ENCODE measurements at places on chromosomes 4 and X. TPM values are rescaled to one million over a fixed set of nuclear protein-coding genes. Genes with fewer than 3 reads are reported as not detected.
A peak's percentile ranks its signal among the peaks of the same experiment; 100 is the strongest.

DNA sequence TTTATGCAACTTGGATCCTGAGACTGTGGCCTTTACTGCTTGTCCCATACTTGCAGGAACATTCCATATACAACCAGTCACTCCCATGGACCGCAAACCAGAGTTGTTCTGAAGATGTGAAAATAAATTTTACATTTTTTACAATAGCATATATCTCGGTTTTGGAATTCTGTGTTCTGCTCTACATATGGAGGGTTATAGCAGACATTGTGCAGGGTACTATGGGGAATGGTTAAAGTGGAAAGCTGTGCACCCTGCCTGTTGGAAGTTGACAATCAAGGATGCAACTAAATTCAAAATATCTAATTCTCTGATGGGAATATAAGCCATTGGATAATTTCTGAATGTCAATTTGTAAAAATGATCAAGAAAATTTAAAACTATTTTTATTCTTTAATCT is 603.3 kb downstream of the RAB28 start:
- no peak for DNase-seq

DCLK2 gene
- polyA plus RNA-seq = 2.6 TPM

DNA sequence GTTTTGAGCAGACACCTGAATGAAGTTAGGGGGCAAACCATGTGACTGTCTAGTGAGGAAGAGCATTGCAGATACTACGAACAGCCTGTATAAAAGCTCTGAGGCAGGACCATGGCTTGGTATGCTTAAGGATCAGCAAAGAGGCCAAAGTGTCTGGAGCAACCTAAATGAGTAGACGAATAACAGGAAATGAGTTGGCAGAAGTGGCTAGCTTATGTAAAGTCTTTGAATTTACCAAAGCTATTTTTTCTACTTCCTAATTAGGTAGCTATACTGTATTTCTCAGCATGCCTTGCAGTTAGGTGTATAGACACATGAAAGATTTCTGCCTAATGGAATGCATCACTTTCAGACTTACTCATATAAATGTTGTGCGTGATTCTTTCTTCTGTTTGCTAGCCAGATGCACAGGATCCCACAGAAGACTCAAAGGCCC is 9.3 kb upstream of the GPRIN3 start:
- DNase-seq = no peak

LRCH2 gene
- polyA plus RNA-seq = 0.86 TPM

DNA sequence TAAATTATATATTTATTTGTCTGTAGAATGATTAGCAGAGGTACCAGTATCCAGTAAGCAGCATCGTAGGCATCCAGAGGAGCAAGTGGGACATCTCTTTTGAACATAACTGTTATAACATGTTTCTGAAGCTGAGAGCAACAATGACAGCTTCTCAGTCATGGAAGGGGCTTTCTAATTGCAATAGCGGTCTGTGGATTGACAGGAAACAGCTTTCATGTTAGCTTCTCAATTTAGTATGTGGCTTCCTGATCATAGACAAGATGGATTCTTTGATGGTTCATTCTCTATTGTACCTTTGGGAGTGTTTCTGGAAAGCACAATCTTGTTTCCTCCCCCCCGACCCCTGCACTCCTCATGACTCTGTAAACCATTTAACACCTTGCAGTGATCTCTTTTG is 434.6 kb upstream of the GNPDA2 start:
- DNase-seq = no peak

DNA sequence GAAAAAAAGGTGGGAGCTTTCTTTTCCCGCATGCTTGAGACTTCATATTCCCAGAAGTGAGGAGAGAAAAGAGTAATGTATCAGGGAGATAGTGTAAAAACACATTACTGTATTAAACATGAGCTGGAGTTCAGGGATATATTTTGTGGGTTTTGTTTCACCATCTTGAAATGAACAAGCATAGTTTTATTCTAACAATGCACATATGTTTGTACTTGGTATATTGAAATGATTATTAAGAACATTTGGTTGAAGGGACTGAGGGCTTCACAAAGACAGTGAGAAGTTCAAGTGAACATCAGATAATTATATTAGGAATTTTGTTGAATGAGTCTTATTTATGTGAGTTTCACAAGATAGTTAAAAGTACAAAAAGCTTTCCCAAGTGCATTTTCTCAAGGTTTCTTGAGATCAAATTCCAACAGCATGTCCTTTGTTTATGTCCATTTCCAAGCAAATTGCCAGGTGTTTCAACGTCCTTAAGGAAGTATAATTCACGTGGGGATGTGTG is 368.8 kb downstream of the ANKRD50 start:
- DNase-seq = no peak

DNA sequence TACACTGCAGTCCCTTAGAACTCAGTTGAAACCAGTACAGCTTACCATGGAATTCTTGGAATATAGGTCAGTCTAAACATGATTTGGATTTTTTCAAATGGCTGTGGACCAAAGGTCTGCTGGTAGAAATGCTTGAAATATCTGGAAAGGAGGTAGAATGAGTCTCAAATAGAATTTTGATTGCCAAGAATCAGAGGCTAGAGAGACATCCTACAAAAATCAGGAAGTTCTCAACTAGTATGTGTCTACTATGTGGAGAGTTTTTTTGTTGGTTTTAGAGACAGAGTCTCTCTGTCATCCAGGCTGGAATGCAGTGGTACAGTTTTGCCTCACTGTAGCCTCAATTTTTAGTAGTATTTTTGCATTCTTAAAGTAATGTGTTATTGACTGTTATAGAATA is 53.6 kb downstream of the PAQR3 start:
- DNase-seq = no peak

DNA sequence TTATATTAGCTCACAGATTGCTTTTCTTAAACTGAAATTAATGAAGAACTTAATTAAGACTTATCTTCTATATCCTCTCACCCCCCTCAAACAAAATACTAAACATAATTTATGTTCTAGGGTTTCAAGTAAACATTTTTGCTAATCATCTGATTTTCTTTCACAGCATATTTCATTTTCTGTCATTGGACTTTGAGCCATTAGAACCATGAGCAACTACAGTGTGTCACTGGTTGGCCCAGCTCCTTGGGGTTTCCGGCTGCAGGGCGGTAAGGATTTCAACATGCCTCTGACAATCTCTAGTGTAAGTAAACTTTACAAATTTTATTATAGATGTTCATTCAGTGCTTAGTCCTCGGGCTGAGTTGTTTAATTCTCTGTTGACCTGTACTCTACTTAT is 3.3 kb downstream of the PDLIM5 start:
- no peak for DNase-seq

AMTN gene
- not detected for polyA plus RNA-seq

- no peak for DNase-seq
These were observed 171.2 kb upstream of the NDP start for GRCh38 chrX:44144177-44144945.

DNA sequence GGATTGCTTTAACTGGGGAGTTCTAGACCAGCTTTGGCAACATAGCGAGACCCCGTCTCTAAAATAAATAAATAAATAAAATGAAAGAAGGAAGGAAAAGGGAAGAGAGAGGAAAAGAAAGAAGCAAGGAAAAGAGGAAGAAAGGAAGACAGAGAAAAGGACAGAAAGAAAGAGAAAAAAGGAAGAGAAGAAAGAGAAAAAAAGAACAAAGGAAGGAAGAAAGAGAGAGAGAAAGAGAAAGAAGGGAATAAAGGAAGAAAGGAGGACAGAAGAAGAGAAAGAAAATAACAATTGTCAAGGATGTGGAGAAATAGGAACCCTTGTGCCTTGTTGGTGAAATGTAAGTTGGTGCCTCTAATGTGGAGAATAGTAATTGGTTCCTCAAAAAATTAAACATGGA is 74.6 kb downstream of the ANAPC4 start:
- DNase-seq = no peak

GRCh38 chrX:105837232-105837631 is 14.9 kb downstream of the NRK start:
- DNase-seq = peak; percentile 73

BGN gene
- polyA plus RNA-seq = 288 TPM

GPR50 gene
- not detected for polyA plus RNA-seq

DNA sequence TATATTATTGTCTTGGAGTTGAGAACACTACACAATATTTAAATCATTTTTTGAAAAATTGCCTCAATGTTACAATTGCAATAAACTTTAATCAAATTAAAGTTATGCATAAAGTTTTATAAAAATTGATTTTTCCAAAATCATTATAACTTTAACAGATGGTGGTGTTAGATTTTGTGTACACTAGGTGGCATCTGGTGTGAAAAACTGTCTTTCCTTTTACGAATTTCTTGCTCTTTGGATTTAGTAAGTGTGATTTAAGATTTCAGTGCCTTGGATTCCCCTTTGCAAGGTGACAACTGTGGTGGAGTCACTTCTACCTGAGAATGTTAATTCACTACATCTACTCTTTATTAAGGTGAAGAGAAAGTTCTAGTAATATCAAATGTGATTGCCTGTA is 91.6 kb downstream of the AREG start:
- no peak for DNase-seq

FAM149A gene
- 32.4 TPM for polyA plus RNA-seq

GRCh38 chrX:38474543-38474942 is 86.8 kb upstream of the TSPAN7 start:
- no peak for DNase-seq

FAM47E gene
- 15.0 TPM for polyA plus RNA-seq

ZNF711 gene
- 2.6 TPM for polyA plus RNA-seq

MORF4L2 gene
- 146 TPM for polyA plus RNA-seq

PAGE4 gene
- not detected for polyA plus RNA-seq

DNA sequence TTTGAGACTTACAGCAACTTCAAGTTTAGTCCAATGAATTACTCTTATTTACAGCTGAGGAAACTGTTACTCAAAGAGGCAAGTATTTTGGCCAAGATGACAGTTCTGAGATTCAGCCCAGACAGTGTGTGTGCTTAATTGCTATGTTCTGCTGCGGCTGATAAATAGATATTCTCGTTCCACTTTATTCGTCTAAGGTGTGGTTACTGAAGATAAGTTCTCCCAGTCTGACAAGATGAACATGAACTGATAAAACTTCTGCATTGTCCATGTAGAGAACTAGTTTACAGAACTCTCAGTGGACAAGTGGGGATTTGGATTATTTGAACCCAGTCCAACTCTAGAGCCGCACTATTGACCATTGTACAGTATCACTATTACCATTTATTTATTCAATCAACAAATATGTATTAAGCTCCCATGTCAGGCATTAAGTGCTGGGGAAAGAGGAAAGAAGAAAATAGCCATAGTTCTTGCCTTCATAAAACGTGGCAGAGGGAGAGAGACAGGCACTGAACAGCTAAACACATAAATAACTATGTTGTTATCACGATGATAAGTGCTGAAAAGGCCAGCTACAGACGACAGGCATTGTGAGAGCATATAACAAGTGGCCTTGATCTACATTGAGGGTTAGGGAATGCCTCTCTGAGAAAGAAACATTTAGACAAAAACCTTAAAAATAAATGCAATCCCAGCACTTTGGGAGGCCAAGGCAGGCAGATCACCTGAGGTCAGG is 4.0 kb upstream of the DHX15 start:
- DNase-seq = no peak
